HuH-7 (cell line): ENCODE measurements at places on chromosomes 3 and 15.

DNA sequence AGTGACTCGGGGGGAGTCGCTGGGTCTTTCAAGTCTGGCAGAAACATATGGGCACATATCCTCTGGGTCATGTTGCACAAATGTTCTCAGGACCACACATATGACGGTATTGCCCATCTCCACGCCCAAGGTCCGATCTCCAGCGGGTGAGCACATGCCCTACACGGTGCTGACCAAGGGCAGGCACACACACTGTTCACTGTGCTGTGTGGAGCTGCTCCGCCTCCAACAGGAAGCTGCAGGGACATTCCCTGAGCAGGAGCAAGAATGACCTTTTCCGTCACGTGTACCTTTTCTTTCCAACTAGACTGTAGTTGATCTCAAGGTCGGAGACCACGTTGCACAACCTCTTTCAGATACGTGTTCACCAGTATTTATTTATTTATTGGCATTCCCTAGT is 41.7 kb upstream of the B3GNT5 start:
- DNase-seq = peak; percentile 40

DNA sequence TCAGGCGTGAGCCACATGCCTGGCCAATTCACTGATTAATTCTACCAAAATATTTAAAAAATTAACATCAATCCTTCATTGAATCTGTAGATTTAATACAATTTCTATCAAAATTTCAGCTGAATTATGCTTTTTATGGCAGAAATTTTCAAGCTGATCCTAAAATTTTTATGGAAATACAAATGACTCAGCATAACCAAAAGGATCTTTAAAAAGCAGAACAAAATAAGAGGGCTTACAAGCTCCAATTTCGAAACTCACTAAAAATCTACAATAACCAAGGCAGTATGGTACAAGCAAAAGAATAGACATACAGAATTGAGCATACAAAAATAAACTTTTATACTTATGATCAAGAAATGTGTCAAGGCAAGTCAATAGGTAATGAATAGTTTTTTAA is 180.4 kb upstream of the CTNNB1 start:
- no peak for DNase-seq

GRCh38 chr3:111837112-111837511 is 22.0 kb upstream of the PHLDB2 start:
- no peak for DNase-seq

GRCh38 chr3:113545594-113545993 is 13.2 kb downstream of the SIDT1 start:
- no peak for DNase-seq

DNA sequence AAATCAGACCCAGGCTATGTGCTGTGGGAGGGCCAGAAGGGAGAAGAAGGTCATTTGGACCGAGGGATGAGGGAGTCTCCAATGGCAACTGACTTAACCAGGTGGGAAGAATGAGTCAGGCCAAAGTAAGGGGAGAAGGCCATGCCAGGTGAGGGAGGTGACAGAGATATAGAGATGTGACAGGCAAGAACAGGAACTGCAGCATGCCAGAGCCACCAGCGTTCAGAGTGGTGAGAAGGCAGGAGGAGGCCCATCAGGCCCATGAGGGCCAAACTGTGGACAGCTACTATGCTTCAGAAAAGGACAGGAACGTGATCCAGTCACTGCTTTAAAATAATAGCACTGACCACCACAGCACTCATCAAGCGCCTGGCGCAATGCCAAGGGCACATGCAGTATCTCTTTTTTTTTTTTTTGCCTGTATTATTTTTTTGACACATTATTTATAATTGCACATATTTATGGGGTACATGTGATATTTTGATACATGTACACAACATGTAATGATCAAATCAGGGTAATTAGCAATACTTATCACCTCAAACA is 154.3 kb upstream of the IGF1R start:
- no peak for DNase-seq
